H7 (cell line): ENCODE measurements at places on chromosomes 13 and 19. TPM values are rescaled to one million over a fixed set of nuclear protein-coding genes. Genes with fewer than 3 reads are reported as not detected.

Gene PSG11
- not detected in 2 replicates for total RNA-seq

Gene PEG3
- not detected in 2 replicates for total RNA-seq

Gene ATP8B3
- total RNA-seq, result 5.8 and 7.4 TPM in 2 replicates

Gene CEACAM21
- not detected in 2 replicates for total RNA-seq

Gene ZNF888
- total RNA-seq, result 4.6 and 5.7 TPM in 2 replicates

Gene PCSK4
- total RNA-seq, result 5.5 and 9.6 TPM in 2 replicates

Gene FGF14
- 0.11 and 0.73 TPM in 2 replicates for total RNA-seq

DNA sequence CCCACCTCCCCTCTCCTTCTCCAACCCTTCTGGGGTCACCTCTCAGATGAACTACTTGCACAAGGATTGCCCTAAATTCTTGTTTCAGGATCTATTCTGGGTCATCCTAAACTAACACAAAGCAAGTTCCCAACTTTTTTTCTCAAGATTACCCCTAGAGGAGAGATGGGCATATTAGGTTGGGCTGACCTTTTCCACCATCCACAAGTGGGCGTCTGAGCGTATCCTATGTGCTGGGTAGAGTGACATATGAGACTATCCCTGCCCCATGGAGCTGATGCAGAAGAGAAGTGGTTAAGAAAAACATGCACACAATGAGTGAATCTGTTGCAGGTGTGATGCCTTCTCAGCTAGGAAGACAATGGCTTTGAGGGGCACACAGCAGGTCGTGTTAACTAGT is 132.7 kb downstream of the CACNA1A start:
- DNase-seq, result peak; percentile 31

DNA sequence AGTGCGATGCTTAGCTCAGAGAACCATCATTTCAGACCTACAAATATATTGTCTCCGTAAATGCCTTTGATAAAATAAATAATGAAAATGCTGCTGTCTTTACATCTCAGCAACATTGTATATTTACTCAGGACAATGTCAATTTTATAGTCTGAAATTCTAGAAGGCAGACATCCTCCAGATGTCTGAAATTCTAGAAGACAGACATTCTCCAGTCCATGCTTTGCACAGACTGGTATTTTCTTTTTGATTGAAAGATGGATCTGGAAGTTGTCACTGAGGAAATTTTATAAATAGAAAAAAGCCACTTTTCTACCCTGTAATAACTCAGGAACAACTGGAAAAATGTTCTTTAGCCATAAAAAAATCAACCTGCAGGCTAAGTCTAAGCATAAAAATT is 2293.3 kb downstream of the PCDH9 start:
- no peak for DNase-seq

DNA sequence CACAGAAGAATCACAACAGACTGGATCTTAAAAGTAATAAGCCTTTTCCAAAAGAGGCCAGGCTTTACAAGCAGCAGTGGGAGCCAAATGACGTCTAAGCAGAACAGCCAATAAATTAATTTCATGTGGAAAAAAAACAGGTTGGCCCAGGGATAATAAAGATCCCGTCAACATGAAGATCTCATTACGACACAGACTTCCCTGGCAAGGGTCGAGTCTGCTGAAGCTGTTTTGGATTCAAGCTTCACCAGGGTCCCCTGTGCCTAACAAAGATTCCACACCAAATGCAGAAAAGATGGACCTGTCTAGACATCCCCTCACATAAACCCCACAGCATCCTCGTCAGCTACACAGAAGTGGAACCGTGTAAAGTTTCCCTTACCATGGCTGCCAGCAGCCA is 215.1 kb upstream of the ZNF507 start:
- no peak for DNase-seq

- DNase-seq, result no peak
These were observed 55.1 kb upstream of the C1QTNF9 start for GRCh38 chr13:24254146-24254841.

GRCh38 chr13:75867379-75868117 is 231.4 kb downstream of the LMO7 start:
- DNase-seq, result no peak

- DNase-seq, result no peak
These were observed 3.6 kb downstream of the TUBB4A start for GRCh38 chr19:6498294-6499036.

GRCh38 chr13:81153478-81153877 is 812.6 kb upstream of the SPRY2 start:
- no peak for DNase-seq

- DNase-seq, result no peak
These were observed 212.2 kb upstream of the HTR2A start for GRCh38 chr13:47109028-47109427.

DNA sequence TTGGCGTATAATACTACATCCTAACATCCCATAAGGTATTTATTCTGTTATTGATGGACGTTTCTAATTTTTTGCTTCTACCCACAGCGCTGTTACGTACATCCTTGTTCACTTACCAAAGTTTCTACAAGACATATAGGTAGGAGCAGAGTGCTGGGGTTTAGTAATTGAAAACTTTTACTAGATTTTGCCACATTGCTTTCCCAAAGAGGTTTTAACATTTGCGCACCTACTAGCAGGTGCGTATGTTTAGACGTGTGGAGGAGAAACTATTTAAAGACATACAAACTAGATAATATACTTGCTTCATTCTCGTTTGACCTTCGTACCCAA is 559 bp upstream of the RPL21 start:
- no peak for DNase-seq

GRCh38 chr13:36753176-36753575 is 65.8 kb upstream of the RFXAP start:
- DNase-seq, result no peak

DNA sequence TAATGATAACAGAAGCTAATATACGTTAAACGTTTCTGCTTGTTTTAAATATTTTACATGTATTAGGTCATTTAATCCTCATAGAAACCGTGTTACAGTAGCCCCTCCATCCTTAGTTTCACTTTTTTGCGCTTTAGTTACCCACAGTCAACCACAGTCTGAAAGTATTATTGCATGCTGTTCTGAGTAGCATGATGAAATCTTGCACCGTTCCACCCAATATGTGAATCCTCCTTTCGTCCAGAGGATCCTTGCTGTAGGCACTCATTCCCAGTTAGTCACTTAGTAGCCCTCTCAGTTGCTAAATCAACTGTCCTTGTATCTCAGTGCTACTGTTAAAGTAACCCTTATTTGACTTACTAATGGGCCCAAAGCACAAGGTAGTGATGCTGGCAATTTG is 257.8 kb downstream of the ENOX1 start:
- no peak for DNase-seq

DNA sequence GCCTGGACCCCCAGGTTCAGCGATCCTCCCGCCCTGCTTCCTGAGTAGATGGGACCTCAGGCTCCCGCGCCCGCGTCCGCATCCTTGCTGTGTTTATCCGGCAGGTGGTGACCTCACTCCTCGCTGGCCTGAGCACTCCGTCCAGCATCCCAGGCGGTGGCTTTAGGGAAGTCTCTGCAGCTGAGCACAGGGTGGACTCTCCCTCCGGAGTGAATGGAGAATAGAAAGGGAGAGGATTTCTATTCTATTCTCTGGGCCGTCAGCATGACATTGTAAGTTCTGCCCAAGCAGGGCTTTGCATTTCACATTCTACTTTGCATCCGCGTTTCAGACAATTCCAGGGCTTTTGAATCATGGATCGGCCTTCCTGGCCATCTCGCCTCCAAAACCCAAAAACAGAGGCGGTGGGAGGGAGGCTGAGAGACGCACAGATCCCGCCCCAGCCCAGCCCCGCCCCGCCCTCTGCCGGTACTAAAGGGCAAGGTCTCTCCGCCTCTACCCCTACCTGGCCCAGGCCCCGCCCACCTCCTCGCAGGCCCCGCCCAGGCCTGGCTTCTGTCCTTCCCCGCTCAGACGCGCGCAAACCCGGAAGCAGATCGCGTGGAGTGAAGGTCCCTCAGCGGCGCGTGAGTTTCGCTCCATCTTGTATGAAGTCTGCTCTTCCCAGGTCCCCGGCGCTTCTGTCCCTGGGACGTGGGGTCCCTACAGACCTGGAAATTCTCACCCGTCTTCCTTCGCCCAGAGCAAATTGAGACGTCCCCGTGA is at the start of gene ZNF525:
ZNF525 (plus strand) TSS at position 572 of the 765 bp plus-strand sequence. CDS start 6,577 bp downstream, outside the sequence.
- peak; percentile 98 for DNase-seq

DNA sequence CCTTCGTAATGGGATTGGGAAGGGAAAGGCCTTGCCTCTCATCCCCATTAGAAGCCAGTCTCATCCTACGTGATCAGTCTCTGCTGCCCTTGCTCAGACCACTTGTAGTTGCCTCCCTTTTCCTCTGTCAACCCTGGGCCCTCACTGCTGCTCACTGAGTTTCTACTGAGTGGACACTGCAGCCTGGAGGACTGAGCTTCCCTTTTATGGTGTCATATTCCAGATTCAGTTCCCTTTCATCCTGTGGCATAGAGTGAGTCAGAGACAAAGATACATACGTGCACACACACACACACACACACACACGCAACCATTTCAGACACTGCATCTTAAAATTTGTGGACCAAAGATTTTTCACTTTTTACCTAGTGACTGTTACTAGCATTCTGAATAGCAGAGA is 56.6 kb downstream of the COG3 start:
- no peak for DNase-seq

GRCh38 chr19:15618321-15618720 is 3.3 kb downstream of the CYP4F8 start:
- DNase-seq, result no peak

DNA sequence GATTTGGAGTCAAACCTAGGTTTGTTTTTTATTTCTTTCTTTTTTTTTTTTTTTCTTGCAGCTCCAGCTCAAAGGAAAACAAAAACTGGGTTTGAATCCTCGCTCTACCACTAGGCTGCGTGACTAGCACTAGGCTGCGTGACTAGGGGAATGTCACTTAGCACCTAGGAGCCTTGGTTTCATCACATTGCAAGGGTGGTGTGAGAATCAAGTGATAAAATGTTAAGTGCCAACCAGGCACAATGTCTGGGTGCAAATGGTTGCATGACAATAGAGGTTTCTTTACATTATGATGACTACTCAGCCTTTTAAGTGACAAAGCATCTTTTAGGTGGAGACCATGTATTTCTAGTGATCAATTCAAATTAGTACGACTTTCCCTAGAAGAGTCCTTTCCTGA is 27.9 kb downstream of the RCBTB2 start:
- peak; percentile 30 for DNase-seq

- peak; percentile 96 for DNase-seq
These were observed 2.3 kb downstream of the MIDN start for GRCh38 chr19:1250437-1251260.

DNA sequence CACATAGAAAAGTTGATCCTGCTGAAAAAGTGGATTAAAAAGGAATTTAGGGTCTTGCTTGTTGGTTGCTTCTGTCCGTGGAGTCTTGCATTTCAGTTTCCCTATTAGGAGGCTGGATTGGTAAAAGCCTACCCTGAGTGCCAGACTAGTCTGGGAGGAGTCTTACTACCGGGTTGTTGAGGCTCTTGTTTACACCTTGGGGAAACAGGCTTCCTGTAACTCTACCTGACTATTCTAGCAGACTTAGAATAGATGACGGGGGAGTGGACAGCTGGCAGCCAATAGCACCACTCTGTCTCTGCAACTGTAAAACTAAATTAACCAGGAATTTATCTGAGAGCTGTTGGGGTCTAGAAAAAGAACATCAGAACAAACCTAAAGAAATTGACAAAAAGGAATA is 11.3 kb upstream of the MPHOSPH8 start:
- DNase-seq, result no peak

DNA sequence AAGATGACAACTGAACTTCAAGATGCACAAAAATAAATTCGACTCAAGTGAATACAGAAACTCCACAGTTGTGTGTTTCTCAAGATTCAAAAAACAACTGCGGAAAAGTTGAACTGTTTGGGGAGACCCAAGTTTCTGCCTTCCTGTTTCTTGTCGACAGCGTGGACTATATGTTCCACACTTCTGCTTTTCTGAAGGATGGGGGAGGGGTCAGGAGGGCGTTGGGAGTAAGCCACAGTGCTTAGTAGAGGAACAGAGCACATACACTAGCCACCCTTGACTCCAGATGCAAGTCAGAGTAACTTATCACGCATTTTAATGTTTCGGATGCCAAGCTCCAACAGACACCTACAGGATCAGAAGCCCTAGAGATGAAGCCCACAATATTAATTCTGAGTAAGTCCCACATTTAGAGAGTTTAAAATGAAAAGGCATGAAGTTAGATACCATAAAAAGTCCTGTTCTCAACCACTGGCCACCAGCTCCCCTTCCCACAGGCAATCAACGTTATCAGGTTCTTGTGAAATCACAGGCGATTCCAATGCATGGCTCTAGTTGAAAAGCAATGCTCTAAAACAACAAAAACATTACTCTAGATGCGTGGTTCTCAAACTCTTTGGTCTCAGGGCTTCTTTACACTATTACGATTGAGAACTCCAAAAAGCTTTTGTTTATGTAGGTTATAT is 4.2 kb downstream of the TUBGCP3 start:
- DNase-seq, result no peak

DNA sequence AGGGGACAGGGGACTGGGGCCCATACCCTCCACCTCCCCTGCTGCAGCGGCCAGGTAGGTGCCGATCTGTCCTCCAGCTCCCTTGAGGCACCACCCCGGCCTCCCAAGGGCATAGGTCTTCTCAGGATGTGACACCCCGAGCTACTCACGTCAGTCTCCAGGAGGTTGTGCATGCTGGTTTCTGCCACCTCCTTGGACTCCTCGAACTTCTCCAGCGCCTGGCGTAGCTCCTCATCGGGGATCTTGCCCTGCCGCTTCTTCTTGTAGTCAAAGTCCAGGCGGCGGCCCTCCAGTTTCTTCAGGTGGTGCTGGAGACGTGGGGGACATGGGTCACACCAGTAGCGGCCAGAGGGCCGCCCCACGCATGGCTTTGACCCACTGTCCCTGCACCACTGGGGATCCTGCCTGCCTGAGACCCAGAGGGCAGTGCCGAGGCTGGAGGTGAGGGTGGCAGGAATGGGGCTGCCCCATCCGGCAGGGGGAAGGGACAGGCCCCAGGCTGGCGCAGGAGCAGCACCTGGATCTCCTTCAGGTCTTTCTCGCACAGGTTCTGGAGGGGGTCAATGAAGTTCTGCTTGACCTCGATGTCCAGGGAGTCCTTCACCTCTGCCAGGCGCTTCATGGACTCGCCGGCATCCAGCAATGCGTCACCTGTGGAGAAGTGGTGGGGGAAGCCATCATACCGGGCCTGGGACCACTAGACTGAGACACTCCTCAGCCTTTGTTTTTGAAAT is 20.4 kb downstream of the MPND start:
- no peak for DNase-seq

- DNase-seq, result no peak
These were observed 160.1 kb downstream of the SPRY2 start for GRCh38 chr13:80180740-80181355.

GRCh38 chr19:726993-727956 is 18.5 kb downstream of the PALM start:
- peak; percentile 51 for DNase-seq

DNA sequence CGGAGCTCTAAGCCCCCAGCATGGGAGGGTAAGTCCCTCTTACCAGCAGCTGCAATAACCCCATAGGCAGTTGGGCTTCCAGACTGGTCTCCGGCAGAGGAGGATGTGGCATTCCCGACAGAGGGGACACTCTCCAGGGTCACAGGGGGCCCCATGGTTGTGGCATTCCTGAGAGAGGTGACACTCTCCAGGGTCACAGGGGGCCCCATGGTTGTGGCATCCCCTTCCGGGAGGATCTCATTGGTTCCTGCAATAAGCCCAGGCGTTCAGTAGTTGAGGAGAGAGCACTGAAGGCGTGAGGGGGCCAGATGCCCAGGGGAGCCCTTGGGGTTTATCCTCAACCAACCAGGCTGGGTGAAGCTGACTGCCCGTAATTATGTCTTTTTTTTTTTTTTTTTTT is 5.4 kb downstream of the CD320 start:
- no peak for DNase-seq
